EH (cell line): ENCODE measurements at places on chromosomes 12 and 14.

GRCh38 chr14:70534904-70535303, at the start of gene ADAM20:
Gene ADAM20 (minus strand): TSS chr14:70535004. CDS start chr14:70524757, 10,247 bp downstream.
- no peak for DNase-seq

GRCh38 chr12:111405859-111406473, at the start of gene SH2B3:
Gene SH2B3 (plus strand): TSS chr12:111405923. CDS start chr12:111418146, 12,223 bp downstream.
- DNase-seq, result peak; percentile 78

DNA sequence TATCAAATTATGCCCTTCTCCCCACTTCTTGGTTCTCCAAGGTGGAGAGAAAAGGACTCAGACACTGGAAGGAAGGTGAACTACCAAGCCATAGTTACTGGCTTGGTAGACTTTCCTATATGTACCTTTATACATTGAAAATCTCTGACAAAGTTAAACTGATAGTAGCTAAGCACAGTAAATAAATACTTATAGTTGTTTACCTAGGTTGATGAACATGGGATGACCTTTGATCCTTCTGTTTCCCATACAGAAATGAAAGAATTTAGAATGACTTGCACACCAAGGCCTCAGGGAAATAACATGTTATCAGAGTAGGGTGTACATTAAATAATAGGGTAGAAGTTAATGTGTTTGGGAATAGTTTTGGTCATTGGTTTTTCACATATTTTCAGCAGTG, 6.7 kb downstream of the ARHGAP5 start:
- DNase-seq, result no peak

GRCh38 chr12:111546171-111546570, 52.9 kb downstream of the ATXN2 start:
- DNase-seq, result no peak

- no peak for DNase-seq
Measured at GRCh38 chr12:42802785-42803189, 213.2 kb upstream of the PRICKLE1 start.

- DNase-seq, result peak; percentile 67
Measured at GRCh38 chr12:21774358-21775132, at the start of gene KCNJ8. Gene KCNJ8 (minus strand): TSS chr12:21774706. CDS start chr12:21773616, 1,090 bp downstream.

DNA sequence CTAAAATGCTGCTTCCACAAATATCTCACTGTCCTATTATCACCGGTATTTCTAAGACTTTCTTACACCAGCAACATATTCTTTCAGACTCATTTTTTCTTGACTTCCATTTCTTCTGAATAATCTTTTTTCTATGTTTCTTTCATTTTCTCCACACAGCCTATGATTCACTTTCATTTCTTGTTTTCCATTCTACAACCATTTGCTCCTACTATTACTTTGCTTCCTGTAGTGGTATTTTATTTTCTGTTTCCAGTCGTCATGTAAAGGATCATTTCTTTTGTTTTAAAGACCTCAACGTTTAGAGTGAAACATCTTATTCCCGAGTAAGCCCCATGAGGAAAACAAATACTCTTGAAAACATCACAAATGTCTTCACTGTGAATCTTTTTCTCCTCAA, 182.2 kb upstream of the MDGA2 start:
- DNase-seq, result no peak

DNA sequence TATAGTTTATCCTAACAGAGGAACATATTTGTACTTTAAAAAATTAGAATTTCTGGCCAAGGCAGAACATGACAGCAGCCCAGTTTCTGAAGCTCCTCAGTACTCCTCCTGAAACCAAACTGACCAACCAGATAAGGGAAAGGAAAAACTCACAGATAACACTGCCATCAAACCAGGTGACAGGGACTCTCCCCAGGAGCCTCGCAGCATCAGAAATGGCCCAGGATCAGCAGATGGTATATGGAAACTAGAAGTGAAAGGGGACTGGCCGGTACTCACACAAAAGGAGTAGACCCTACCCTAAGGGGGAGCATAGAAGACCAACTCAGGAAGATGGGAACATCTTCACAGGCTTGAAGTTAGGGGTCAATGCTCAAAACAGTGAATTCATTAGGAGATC, 22.0 kb downstream of the GALC start:
- no peak for DNase-seq

DNA sequence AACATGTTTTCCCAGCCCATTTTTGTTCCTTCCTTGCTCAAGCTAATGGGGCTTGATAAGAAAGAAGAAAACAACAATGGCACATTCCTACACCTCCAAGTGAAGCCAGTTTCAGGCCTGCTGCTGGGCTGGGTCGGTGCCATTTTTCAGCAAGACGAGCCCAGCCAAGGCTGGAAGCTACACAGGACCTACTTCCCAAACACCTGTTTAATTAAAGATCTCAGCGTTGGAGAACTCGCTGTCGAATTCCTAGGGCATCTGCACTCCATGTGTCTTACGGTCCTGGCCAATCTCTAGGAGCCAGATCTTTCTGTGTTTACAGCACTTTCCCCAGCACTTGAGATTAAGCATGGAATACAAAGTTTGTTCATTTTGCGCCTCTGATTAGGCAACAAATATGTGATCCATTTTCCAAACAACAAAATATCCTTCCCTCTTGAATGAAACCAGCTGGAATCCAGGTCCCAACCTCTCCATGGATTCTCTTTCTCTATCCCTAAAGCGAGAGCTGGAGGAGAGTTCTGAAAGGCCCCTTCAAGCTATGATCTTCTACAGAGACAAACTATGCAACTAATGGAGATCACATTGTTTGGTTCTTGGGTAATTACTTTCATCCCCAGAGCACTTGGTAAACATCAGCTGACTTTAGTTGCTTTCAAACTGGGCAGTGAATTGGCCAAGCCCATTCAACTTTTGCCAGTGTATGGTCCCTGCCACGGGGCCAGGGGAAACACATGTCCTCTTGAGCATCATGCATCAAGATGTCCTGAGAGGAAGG, 34.3 kb upstream of the TC2N start:
- no peak for DNase-seq

- DNase-seq, result no peak
Measured at GRCh38 chr12:130881046-130881445, 9.2 kb downstream of the RAN start.

DNA sequence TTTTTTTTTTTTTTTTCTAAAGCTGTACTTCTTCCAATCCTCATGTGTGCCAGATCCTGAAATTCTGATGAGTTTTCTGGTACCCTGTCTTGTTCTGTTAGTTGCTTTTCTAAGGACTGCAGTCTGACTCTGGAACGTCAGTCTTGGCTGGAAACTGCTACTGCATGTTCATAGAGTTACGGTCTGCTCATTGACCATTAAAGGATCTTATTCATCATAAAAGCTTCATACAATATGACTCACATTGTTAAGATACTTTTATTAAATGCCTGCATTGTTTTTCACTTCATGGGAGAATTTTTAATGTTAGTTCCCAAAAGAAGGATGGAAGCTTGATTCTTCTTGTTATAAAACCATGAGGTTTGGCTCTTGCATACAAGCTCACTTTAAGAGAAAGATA, 233.6 kb downstream of the SYT10 start:
- no peak for DNase-seq

DNA sequence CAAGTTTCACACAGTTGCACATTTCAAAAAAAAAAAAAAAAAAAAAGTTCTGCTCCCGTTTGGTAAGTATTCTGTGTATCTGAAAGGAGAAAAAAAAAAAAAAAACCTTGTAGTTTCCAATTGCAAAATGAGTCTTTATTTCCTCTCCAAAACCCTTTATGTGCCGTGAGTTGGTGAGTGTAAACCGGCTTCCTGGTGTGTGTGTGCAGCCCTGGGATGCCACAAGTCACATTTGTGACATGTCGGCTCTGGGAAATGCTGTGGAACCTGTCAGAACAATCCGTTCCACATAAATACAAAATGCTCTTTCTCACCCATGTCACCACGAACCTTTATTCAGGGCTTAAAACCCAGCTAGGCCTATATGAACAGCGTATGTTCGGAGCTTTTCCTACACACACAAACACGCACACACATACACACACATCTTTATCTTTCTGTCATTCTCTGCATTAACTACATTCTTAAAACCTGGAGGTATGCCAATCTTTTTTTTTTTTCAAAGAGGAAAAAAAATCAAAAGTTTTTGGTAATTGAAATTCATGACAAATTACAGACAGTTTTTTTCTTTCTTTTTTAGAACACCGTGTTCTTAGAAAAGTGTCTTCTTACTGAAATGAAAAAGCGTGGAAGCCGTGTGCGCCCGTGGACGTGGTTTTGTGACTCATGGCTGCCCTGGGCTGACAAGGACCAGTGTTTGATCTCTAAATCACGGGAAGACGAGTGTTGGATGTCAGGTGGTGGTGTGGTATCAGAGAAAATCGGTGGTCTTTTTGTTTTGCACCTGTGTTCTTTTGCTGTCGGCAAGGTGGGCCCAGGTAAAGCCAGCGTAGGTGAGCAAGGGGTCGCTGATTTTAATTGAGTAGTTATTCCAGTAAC, 612.0 kb downstream of the VRK1 start:
- no peak for DNase-seq

DNA sequence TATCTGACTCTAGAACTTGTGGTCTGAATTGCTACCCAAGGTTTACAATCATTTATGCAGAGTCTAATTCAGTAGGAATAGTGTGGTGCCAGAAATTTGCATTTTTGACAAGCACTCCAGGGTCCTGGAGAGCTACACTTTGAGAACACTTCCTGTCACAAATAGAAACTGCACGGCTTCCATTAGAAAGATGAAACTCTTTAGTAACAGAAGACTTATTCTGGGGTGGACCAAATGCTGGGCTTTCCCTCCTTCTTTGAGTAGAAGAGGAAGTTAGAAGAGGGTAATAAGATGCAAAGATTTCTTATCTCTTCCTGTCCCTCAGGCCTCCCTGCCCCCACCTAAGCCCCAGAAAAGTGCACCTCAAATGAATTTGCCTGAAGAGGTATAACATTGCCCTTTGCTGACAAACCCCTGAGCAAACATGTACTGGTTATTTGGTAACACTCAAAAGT, 28.4 kb downstream of the DGLUCY start:
- no peak for DNase-seq

DNA sequence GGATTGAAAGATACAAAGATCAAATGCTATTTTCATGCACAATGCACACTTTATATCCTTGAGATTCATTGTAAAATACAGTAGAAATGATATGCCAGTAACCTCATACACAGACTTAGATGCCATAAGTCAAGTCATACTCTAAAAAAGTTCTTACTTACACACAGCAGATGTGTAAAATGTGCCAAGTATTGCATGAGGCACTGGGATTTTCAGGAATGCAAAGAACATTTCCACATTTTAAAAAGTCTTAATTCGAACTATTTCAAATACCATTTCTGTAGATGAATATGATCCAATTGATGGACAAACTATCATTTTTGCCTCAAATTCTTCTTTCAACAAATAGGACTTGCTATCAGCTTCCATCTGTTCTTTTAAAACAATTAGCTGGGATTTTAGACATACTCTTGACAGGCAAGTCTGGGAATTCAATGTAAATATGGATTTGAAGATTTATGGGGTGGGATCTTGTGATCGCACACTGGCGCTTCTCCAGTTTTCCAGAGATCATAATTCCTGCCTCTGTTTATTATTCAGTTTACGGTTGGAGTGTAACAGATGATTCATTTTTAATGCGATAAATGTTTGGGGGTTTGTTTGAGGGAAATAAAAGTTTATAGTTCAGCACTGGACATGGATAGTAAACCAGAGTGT, 183.8 kb downstream of the PAX9 start:
- DNase-seq, result no peak

DNA sequence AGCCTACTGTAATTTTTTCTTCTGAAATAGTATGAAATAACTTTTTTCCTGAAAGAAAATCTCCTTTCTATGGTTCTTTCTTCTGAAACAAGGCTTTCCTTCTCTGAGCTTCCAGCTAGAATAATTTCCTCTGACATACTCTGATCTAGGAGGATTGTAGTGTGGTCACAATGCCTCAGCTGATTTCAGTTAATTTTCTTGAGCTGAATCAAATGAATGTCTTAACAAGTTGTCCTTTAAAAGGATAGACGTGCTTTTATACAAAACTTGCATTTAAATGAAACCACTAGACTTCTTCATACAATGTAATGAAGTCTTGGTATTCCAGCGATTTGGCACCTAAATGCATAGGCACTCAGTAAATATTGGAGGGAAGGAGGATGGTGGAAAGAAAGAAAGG, 94.4 kb downstream of the BICD1 start:
- DNase-seq, result no peak

GRCh38 chr14:83416476-83416875, 1882.8 kb upstream of the SEL1L start:
- DNase-seq, result no peak

DNA sequence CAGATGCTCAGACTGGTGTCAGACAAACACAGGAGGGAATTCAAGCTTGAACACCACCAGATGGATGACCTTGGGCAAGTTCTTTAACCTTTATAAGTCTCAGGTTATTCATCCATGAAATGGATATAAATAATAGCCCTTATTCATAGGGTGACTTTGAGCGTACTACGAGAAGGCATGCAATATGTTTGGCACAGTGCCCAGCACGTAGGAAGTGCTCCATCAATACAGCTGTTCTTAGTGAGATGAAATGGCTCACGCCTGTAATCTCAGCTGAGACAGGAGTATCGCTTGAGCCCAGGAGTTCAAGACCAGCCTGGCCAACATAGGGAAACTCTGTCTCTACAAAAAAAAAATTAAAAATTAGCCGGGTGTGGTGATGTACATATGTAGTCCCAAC, 84.8 kb upstream of the FICD start:
- no peak for DNase-seq

DNA sequence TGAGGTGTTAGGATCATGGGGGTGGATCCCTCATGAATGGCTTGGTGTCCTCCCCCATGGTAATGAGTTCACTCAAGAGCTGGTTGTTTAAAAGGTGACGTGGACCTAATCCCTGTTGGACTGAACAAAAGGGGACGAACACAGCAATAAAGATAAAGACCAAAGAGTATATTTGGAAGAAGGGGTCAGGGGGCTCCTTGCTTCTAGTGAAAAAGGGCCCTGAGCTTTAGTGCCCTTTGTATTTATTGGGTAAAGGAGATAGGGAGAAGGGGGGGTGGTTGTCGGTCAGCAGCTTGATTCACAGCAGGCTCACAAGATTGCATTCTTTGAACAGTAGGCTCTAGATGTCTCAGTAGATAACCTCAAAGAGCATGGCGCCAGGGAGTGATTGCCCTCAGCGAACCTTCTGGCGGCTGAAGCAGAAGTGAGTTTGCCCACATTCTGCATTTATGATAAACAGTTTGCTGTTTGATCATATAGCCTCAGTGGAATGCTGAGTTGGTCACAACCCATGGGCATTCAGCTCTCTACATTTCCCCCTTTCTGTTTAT, 25.9 kb upstream of the MAPKAPK5 start:
- no peak for DNase-seq

- no peak for DNase-seq
Measured at GRCh38 chr12:66508025-66508424, 170.9 kb downstream of the GRIP1 start.

- DNase-seq, result peak; percentile 90
Measured at GRCh38 chr14:94601884-94602391, 10.3 kb upstream of the SERPINA3 start.
